ENCODE measurements at places on chromosomes 16 and 17. TPM values are rescaled to one million over a fixed set of nuclear protein-coding genes. Genes with fewer than 3 reads are reported as not detected.

DNA sequence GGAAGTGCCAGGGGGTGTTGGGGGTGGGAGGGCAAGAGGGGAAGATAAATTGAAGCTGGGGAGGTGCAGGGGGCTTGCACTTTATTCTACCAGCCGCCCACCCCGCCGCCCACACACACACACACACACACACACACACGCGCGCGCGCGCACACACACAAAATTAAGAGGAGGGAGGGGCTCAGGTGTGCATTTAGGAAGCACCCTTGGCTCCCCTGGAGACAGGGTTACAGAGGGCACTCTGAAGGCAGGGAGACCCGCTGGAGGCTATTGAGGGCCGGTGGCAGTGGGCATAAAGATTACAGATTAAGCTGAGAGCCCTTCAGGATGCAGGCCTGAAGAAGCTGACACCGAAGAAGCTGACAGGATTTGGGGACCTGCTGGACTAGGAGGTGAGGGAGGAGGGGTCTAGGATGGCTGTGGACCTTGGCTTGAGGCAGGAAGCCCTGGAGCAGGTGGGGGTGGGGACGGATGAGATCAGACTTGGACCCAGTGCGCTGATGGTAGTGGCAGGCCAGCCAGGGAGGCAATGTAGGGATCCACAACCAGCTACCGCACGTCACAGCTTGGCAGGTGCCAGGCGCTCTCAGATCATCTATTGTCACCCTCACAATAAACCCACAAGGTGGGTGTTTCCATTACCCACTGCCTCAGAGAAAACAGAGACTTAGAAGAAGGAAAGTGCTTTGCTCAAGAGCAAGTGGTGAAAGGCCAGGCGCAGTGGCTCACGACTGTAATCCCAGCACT, 772 bp upstream of the SAMD14 start:
- DNase-seq, result no peak
- H3K27me3 ChIP-seq, result peaks cover 14% of the 10 kb centered on the region
- no peak overlapping the region for H3K27ac ChIP-seq
- no peak overlapping the region for H3K4me3 ChIP-seq

DNA sequence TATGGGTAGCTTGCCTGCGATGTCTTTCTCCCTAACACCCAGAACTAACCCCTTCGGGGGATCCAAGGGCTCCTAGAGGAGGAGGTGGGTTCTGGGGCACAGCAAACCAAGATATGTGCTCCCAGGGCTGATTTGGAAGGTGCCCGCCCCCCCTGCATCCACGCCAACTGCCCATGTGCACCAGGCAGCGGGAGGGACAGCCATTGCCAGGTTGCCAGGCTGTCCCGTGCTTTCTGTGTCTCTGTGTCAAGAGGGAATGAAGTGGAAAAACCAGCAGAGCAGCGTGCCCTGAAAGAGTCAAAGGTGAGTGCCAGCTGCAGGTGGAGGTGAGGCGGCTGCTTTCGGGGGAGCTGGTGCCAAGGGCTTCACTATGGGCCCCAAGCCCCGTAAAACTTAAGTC, 6.4 kb downstream of the TEKT5 start:
- peak; percentile 71 for DNase-seq
- H3K36me3 ChIP-seq, result no peaks in the 10 kb centered on the region
- no peak overlapping the region for H3K27ac ChIP-seq
- no peaks in the 10 kb centered on the region for H3K27me3 ChIP-seq
- no peaks in the 10 kb centered on the region for H3K4me1 ChIP-seq

DNA sequence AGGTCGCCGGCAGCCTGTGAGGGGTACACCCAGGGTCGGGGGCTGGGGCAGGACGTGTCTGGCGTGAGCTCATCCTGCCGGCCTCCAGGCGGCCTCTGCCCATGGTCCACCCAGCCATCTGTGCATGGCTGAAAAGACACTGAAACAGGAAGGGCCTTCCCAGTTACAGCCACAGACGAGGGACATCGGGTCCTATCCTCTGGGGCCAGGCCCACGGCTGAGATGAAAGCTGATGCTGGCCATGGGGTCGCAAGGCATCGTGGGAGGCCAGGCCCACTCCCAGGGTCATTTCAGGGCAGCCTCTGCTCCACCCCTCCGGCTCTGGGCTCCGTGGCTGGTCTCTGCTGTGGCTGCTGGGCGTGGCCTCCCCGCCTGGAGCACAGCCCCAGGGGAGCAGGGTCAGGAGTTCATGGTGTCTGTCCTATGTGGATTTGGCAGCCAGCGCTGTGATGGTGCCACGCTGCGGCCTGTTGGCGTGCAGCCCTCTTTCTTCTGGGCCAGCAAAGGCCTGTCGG, 16.6 kb upstream of the ATP6V0C start:
- peaks cover 49% of the 10 kb centered on the region for H3K4me1 ChIP-seq
- H3K36me3 ChIP-seq, result no peaks in the 10 kb centered on the region
- H3K27ac ChIP-seq, result no peak overlapping the region
- H3K27me3 ChIP-seq, result no peaks in the 10 kb centered on the region
- no peak overlapping the region for H3K4me3 ChIP-seq
- DNase-seq, result peak; percentile 86

- peak overlapping the region; percentile 54 for H3K27ac ChIP-seq
- peaks cover 61% of the 10 kb centered on the region for H3K36me3 ChIP-seq
- DNase-seq, result no peak
- peaks cover 57% of the 10 kb centered on the region for H3K4me1 ChIP-seq
- H3K27me3 ChIP-seq, result no peaks in the 10 kb centered on the region
These were observed 11.7 kb downstream of the PECAM1 start for GRCh38 chr17:64378890-64379354.

DNA sequence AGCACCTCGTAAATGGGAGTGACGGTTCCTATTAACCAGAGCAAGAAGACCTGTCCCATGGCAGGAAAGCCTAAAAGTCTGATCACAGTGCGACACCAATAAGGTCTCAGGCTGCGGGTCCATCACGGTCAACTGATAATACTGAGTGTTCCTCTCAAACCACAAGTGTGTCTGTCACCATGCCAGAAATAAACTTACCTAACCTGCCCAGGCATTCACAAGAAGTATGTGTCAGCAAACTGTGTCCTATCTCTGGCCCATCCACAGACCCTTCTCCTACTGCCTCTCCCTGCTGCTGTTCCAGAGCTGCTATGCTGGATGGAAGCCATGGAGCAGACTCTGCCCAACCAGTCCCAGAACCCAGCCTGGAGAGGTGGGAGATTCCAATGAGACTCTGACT, 73.5 kb downstream of the ZNF423 start:
- no peaks in the 10 kb centered on the region for H3K36me3 ChIP-seq
- peaks cover 10% of the 10 kb centered on the region for H3K4me1 ChIP-seq
- H3K27me3 ChIP-seq, result no peaks in the 10 kb centered on the region
- no peak for DNase-seq
- H3K27ac ChIP-seq, result no peak overlapping the region
- H3K4me3 ChIP-seq, result no peak overlapping the region

GRCh38 chr17:67488161-67488560, 111.1 kb downstream of the PITPNC1 start:
- H3K4me3 ChIP-seq, result no peak overlapping the region
- peaks cover 9% of the 10 kb centered on the region for H3K4me1 ChIP-seq
- H3K27me3 ChIP-seq, result no peaks in the 10 kb centered on the region
- no peak overlapping the region for H3K27ac ChIP-seq
- no peak for DNase-seq

DNA sequence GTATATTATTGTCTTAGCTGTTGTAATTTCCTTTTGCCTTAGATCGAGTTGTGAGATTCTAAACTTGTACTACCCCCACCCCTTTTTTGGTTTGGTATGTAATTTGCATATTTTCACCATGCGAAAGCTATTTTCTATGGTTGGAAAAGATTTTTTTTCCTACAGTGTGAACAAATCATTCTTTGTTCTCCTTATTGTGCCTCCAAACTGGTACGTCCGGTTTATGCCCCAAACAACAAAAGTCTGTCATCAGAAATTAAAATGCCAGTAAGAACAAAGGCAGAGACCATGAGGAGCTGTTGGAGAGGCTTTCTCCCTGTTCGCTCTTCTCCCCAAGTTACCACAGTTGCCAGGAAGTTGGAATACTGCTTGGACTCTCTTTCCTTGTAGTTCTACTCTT, 66.1 kb downstream of the BCAS3 start:
- peak overlapping the region; percentile 9 for H3K4me3 ChIP-seq
- H3K27ac ChIP-seq, result peak overlapping the region; percentile 50
- no peaks in the 10 kb centered on the region for H3K36me3 ChIP-seq
- no peaks in the 10 kb centered on the region for H3K27me3 ChIP-seq
- DNase-seq, result no peak
- H3K4me1 ChIP-seq, result peaks cover 4% of the 10 kb centered on the region

DNA sequence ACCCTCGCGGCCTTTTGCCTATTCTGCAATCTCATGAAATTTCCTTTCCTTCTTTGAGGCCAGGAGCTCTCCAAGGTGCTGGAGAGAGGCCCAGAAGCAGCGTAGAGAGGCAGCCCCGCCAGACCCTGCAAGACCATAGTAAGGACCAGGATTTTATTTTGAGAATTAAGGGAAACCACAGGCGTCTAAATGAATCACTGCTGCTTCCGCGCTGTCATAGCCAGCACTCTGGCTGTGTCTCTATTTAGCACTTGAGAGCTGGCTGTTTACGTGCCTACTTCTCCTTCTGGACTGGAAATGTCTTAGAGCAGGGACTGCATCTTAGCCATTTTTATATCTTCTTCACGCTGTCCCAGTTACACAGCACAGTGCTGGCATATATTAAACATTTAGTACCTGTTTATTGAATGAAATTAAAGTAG, 37.6 kb upstream of the PIRT start:
- H3K36me3 ChIP-seq, result no peaks in the 10 kb centered on the region
- no peak overlapping the region for H3K4me3 ChIP-seq
- H3K4me1 ChIP-seq, result no peaks in the 10 kb centered on the region
- no peaks in the 10 kb centered on the region for H3K27me3 ChIP-seq

DNA sequence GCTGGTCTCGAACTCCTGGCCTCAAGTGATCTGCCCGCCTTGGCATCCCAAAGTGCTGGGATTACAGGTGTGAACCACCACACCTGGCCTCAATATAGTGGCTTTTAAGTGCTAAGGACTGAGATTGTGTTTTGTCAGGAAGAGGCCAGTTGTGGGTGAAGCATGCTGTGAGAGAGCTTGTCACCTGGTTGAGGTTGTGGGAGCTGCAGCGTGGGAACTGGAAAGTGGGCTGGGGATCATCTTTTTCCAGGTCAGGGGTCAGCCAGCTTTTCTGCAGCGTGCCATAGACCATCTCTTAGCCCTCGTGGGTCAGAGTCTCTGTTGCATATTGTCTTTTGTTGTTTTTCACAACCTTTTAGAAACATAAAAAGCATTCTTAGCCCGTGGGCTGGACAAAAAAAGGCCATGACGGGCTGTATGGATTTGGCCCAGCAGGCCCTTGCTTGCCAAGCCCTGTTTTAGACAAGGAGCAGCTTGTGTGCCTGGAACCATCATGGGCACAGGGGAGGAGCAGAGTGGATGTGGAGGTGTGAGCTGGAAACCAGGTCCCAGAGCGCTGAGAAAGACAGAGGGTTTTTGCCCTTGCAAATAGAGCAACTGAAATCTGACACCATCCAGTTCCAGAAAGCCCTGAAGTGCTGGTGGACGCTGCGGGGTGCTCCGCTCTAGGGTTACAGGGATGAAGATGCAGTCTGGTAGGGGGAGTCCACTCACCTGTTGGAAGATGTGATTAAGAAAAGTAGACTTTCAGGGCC, 5.5 kb downstream of the BIRC5 start:
- no peaks in the 10 kb centered on the region for H3K36me3 ChIP-seq
- H3K27ac ChIP-seq, result no peak overlapping the region
- peaks cover 5% of the 10 kb centered on the region for H3K4me1 ChIP-seq
- no peak for DNase-seq

GRCh38 chr17:41618341-41619035, 5.9 kb downstream of the KRT17 start:
- no peak overlapping the region for H3K27ac ChIP-seq
- no peak overlapping the region for H3K4me3 ChIP-seq
- no peaks in the 10 kb centered on the region for H3K27me3 ChIP-seq
- H3K36me3 ChIP-seq, result no peaks in the 10 kb centered on the region
- no peak for DNase-seq

DNA sequence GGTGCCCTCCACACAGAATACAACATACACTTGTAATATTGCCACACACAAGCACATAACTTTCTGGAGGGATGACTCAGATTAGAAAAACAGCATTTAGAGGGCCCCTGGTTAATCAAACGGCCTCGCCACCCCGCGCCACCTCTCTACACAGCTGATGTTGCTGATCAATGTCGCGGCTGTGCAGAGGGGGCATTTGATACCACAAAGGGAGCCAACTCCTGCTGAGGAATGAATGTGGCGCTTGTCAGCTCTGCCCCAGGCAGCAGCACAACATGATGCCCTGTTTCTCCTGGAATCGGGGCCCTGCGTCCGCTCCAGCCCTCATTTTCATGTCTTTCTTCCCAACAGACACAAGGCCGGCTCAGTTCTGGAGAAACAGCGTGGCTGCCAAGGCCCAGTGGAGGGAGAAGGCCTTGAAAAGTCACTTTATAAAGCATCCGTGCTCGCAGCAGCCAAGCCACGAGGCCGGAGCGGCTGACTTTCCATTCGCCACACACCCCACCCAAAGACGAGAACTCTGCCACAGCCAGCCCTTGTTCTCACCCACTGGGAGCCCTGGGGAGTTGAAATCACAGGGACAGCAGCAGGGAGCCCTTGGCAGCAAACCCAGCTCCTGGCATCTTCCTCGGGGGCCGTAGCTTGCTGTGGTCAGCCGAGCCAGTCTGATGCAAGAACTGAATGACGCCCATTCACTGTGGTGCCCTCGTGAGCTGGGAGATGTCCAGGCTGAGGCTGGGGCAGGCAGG, 65.6 kb downstream of the XYLT1 start:
- H3K36me3 ChIP-seq, result no peaks in the 10 kb centered on the region
- H3K27me3 ChIP-seq, result no peaks in the 10 kb centered on the region
- peak; percentile 69 for DNase-seq
- H3K4me3 ChIP-seq, result no peak overlapping the region
- H3K27ac ChIP-seq, result no peak overlapping the region

DNA sequence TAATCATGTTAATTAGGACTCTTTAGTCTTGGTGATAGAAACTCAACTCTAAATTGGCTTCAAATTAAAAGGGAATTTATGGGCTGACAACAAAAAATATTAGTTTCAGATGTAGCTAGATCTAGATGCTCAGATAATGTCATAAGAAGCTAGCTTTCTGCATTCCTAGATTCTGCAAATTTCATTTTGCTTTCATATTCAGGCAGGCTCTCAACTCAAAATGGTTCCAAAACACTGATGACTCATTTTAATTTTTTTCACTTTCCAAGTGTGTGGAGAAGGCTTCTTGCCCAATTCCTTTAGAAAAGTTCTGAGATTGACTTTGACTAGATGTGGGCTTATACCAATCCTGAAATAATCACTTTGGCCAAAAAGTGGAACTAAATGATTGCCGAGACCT, 236.7 kb upstream of the GOT2 start:
- no peaks in the 10 kb centered on the region for H3K4me1 ChIP-seq
- H3K27ac ChIP-seq, result no peak overlapping the region
- H3K36me3 ChIP-seq, result no peaks in the 10 kb centered on the region

IL17C gene
- not detected for total RNA-seq

NTN3 gene
- total RNA-seq, result not detected

KRTAP4-2 gene
- not detected for total RNA-seq

All from upper lobe of left lung (tissue), 6 donors.